ENCODE measurements at places on chromosomes 6 and 20. TPM values are rescaled to one million over a fixed set of nuclear protein-coding genes. Genes with fewer than 3 reads are reported as not detected.

GRCh38 chr20:51440589-51440988 lies 101.9 kb downstream of the NFATC2 start:
- DNase-seq: no peak

DNA sequence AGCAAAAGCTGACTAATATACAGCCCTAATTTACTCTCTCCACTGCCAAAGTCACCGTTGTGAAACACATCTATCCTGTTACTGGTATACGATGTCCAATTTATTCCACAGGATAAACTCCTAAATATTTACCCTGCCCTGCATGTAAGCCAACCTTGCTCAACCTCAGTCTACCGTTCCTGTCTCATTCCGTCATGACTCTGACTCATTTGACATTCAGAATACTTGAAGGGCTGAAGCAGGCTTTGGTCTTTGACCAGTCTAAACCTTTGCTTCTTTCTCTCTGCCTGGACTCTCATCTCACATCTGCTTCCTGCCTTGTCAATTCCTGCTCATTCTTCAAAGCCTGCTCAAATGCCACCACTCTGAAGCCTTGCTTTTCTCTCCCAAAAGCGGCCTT lies 157.5 kb downstream of the SCP2D1 start:
- no peak for DNase-seq

DNA sequence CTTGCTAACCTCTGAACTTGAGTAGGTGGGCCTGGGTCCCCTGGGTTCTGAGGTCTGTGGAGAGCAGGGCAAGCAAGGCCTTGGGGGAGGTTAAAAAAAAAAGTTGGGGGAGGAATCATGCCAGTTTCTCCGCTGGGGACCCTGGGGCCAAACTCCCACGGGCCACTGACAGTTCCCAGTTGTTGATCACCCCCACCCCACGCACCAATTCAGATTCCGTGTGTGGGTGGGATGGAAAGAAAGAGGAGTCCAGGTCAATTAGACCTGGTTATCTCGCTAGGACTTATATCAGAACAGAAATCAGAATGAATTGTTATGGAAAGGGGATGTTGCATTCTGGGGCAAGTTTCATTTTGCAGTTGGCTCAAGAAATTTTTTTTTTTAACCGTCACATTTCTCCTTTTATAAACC lies 46.7 kb upstream of the SUPT3H start:
- DNase-seq: no peak

- DNase-seq: no peak
Measured at GRCh38 chr6:27209196-27209595, 38.3 kb upstream of the PRSS16 start.

- no peak for DNase-seq
Measured at GRCh38 chr6:135267085-135267484, 86.0 kb downstream of the MYB start.

GRCh38 chr20:59356662-59357165 lies 56.3 kb downstream of the EDN3 start:
- no peak for DNase-seq

Gene CGA
- not detected for total RNA-seq

Gene CRYBG1
- 1.6 TPM for total RNA-seq

GRCh38 chr6:25556516-25556915 lies 95.5 kb upstream of the SCGN start:
- DNase-seq: peak; percentile 79

DNA sequence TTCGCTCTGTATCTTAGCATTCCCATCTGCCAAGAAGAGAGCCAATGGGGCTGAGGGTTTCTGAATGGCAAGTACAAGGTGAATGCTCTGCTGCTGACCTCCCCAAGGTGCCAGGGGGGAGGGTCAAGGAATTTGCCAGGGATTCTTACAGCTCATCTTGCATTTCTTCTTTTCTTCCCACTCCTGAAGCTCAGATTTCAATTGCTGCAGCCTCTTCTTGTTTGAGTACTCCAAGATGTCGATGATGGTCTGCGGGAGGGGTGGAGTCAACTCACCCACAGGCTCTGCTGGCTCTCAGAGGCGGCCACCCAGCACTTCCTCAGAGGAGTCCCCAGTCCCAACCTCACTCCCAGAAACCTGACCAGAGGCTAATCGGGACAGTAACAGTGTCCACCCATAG lies 12.4 kb downstream of the C20orf96 start:
- DNase-seq: no peak

Gene KCNQ5
- total RNA-seq: not detected

Gene BPI
- 0.11 TPM for total RNA-seq

Gene IL17A
- total RNA-seq: not detected

Gene AKAP12
- total RNA-seq: 13.9 TPM

- no peak for DNase-seq
Measured at GRCh38 chr6:144883915-144884314, 598.8 kb downstream of the UTRN start.

GRCh38 chr20:53897884-53898555 lies 172.4 kb downstream of the BCAS1 start:
- DNase-seq: no peak

DNA sequence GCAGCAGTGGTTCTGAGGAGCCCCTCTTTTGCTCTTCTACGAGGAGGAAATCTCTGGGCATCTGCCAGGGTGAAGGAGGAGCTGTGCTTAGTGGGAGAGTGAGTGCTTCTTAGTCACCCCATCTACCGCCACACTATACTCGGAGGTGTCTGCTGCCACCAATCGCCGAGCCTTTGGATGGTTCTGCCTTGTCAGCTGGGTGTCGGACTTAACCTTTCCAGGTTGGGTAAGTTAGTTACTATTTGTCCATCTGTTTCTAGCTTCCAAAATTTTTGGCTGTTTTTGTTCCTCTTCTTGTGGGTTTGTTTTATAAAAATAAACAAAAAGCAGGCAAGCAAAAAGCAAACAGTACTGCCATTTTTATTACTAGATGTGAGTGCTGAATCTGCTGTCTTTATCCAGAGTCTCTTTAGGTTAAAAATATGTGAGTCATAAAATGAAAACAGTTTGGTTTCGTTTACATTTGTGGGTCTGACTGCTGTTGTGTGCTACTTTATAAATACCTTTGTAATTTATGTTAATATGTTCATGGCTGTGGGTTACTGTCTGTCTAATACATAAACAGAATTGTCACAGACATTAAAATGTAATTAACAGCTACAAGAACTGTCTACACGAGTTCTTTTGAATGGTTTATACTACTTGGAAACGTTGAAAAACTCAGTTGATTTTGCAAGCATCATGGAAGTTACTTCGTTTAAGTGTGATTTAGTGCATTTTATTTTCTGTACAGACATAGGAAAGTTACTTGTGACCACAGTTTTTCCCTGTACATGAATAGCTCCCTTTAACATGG lies 89.2 kb downstream of the ARID1B start:
- no peak for DNase-seq

- DNase-seq: no peak
Measured at GRCh38 chr6:132936646-132937045, 122.3 kb downstream of the RPS12 start.

Gene ENPP3
- total RNA-seq: 0.11 TPM

DNA sequence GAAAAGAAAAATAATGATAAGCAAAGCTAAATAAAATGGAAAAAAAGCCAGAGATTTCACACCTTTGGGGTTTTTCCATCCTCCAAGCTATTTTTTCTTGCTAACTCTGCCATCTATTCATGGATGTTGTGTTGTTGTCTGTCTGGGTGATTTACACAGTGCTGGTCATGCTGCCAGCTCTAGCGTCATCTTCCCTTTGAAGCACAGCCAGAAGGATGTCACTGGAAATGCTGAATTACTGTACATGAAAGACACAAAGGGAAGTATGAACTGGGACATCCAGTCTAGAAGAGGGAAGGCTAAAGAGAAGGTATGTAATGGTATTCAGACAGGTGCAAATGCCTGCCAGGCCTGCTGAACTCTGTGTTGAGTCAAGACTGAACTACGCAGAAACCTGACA lies 241.9 kb upstream of the STXBP5 start:
- DNase-seq: no peak

Gene HTR1E
- total RNA-seq: not detected

DNA sequence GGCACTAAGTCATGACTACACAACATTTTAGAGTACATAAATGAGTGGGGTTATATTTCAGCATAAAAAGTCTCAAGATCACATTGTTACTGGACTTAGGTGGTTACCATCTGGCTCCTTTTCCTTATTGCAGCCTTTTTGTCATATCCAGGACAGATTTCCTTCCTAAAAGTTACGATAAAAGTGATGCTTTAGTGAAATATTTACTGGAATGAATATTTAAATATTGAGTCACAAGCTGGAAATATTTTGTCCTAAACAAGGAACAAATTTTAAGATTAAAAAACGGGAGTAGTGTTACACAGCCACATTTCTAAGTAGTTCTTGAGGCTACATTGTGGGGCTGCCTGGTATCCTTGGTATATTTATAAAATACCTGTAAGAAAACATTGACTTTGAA lies 52.2 kb downstream of the CDC40 start:
- no peak for DNase-seq

DNA sequence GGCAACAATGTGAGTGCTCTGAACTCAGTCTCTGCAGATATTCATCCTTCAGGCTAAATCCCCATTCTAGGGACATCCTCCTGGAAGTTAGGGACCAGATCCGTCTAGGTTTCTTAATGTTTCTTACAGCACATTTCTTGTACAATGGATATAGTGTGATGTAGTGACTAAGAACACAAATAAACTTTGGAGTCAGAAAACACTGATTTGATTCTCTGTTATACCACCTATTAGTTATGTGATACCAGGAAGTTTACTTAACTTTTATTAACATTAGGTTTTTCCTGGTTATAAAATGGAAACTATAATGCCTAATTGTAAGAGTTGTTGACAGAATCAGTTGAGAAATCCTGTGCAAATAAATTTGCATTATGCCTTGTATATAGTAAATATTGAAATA lies 57.6 kb upstream of the KCNQ5 start:
- DNase-seq: no peak

GRCh38 chr6:14036911-14037310 lies 80.7 kb upstream of the CD83 start:
- no peak for DNase-seq

DNA sequence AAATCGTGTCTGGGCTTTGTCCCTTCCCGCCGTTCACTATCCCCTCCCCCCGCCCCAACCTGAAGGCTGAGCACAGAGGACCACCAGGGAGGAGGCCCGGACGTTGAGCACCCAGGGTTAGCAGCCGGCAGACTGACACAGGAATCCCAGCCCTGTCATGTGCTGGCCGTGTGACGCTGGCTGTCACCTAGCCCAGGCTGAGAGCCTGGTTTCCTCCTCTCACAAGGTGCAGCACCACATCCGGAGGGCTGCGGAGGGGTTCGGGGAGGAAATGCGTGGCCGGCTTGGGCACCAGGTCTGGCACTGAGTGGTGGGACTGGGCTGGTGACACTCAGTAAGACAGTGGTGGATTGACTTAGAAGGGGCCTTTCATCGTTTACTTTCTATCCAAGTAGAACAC lies 4.6 kb upstream of the LSM14B start:
- peak; percentile 73 for DNase-seq

DNA sequence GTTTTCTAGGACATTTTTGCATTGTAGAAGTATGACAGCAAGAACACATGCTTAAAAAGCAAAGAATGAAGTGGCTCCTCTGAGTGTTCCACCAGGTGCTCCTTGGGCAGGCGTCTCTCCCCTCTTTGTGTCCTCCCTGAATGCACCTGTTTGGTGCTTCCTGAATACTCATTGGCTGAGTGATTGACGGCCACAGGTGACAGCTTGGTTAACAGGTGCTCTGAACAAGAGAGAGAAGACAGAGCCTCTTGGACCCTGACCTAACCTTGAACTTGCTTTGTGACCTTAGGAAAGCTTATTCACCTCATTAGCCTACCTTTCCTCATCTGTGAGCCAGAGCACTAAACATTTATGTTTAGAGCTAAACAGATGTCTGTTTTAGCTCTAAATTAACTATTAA lies 93.7 kb downstream of the TULP4 start:
- DNase-seq: no peak

DNA sequence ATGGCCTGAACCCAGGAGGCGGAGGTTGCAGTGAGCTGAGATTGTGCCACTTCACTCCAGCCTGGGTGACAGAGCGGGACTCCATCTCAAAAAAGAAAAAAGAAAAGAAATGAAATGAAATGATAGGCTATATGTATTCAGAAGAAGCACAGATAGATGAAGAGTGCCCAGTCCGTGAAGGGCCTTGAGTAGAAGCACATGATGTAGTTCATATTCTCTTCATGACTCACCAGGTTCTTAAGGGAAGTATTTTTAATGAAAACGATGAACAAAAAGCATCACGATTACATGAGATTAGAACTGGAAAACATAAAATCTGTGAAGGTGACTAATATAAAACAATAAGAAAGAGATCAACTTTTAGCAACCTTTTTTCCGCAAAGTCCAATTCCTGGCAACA lies 29.8 kb downstream of the TPD52L1 start:
- no peak for DNase-seq

DNA sequence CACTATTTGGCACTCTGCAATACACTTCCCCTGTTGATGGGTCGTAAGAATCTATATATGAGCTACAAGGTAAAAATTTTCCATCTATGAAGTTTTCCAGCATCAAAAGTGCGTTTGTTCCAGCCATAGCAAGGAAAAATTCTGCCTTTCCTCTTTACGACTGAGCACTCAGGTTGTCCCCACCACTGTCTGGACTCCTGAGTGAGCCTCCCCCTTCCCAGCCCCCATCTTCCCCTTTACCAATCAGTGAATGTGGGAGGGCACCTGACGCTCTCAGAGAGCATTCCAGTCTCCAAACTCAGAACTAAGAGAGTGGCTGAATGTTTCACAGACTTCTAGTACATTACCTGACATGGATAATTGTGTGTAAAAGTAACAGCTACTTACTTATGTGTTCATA lies at the start of gene ALDH8A1:
TSS of gene ALDH8A1 (minus strand) at position 175 of the 400 bp plus-strand sequence. CDS start at position 127, 48 bp downstream.
- DNase-seq: no peak

Gene ULBP3
- 0.83 TPM for total RNA-seq

Gene BEND6
- total RNA-seq: 0.16 TPM

Gene NFATC2
- 2.0 TPM for total RNA-seq

DNA sequence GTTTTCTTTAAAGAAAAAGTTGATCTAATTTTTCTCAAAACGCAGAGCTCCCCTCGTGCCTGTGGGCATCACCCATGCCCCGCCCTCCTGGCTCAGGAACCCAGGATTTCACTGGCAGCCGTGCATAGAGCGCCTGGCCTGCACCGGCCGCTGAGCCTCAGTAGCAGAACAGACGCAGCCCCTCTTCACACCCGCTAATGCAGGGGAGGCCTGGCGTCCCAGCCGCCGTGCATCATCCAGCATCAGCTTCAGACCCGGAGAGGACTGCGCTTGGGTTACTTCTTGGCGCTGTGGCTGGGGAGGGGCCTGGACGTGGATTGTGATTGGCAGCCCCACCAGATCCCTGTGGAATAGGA lies 18.1 kb downstream of the RBM38 start:
- DNase-seq: no peak

- peak; percentile 80 for DNase-seq
Measured at GRCh38 chr20:19047040-19047950, 165.1 kb upstream of the SLC24A3 start.

GRCh38 chr20:63858393-63859165 lies 2.7 kb upstream of the ABHD16B start:
- peak; percentile 62 for DNase-seq

Gene RIPOR2
- total RNA-seq: 3.1 TPM

DNA sequence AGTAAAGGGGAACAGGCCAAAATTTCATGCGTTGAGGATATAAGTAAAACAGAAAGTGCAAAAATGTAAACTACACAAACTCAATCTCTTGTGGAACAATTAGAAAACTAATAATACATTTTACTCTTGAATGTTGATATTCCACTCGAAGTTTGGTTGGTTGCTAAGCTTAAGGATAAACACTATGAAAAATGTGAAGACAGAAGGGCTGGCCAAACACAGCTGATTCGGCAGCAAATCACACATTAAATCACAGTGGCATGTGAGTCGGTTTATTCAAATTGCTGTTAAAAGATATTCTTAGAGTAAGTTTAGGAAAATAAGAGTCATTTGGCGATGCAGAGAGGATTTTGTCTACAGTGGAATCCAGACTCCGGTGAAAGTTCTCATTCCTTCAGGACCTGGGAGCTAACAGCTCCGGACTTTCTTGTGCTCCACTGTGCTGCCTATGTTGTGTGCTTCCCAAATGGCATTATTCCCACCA lies 1.4 kb upstream of the EPM2A start:
- DNase-seq: no peak

All from Right ventricle myocardium superior (tissue), 1 donor.